ENCODE measurements at places on chromosomes 2 and 18.

DNA sequence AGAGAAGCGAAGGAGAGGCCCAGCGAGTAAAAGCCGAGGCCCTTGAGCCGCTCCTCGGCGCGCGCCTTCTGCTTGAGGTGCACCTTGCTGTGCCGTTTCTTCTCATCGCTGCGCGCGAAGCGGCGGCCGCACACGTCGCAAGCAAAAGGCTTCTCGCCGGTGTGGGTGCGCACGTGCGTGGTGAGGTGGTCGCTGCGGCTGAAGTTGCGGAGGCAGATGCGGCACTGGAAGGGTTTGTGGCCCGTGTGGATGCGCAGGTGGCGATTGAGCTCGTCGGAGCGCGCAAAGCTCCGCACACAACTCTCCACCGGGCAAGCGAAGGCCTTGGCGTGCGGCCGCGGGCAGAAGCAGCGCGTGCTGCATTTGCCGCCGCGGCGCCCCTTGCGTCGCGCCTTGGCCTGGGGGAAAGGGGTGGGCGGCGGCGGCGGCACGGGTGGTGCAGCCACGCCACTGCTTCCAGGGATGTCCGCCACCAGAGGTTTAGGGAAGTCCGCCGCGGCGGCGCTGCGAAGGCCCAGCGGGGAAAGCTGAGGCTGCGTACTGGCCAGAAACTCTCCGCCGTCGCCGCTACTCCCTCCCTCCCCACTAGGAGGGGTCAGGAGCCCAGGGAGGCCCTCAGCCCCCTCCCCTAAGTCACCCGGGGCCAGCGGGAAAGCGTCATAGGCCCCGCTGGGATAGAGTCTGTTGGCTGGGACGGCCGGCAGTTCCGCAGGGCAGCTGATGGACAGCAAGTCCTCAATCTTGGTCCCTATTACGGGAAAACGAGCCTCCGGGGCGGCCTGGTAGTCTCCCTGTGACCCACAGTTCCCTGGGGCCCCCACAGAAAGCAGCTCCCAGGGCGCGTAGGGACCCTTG lies 1.7 kb downstream of the EGR4 start:
- DNase-seq, result no peak

DNA sequence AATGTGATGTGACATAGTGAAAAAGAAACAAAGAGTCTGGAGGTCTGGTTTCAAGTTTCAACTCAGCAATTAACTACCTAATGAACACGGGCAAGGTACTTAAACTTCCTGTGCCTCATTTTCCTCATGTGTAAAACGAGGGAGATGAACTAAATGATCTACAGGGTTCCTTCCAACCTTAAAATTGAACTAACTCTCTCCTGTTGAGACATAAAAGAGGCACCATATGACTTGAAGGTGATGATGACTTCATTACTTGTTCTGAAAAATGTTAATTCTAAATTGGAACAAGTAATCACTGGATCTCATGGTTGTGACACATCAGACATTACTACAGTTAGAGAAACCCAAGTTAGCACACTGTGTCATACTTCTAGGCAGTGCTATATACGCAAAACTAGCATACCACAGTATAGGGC lies 8.9 kb upstream of the REL start:
- DNase-seq, result no peak

DNA sequence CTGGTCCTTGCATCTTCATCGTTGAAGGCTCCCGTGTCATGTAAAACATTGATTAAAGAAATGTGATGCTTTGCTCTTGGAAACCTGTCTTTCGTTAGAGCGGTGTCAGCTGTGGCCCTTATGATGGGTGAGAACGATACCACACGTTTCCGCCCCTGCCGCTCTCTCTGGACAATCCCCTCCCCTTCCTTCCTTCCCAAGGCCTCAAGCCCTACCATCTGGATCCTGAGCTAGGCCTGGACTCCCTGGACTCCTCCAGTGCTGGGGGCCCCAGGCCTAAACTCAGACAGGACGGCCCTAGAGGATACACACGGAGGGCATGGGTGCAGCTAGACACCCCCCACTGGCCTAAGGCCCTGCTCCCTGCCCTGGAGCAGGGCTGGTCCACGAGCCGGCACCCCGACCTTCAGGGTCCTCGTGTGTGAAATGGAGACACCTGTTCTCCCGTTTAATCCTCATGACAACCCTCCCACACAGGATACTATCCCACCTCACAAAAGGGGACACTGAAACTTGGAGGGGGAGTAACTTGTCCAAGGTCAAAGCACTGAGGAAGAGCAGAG lies 13.2 kb downstream of the BIN1 start:
- DNase-seq, result no peak

- DNase-seq, result no peak
These were observed 560.8 kb upstream of the FAM98A start for GRCh38 chr2:34159901-34160300.
